NCI-H1930 (cell line): ENCODE measurements at places on chromosomes 3 and 15.

DNA sequence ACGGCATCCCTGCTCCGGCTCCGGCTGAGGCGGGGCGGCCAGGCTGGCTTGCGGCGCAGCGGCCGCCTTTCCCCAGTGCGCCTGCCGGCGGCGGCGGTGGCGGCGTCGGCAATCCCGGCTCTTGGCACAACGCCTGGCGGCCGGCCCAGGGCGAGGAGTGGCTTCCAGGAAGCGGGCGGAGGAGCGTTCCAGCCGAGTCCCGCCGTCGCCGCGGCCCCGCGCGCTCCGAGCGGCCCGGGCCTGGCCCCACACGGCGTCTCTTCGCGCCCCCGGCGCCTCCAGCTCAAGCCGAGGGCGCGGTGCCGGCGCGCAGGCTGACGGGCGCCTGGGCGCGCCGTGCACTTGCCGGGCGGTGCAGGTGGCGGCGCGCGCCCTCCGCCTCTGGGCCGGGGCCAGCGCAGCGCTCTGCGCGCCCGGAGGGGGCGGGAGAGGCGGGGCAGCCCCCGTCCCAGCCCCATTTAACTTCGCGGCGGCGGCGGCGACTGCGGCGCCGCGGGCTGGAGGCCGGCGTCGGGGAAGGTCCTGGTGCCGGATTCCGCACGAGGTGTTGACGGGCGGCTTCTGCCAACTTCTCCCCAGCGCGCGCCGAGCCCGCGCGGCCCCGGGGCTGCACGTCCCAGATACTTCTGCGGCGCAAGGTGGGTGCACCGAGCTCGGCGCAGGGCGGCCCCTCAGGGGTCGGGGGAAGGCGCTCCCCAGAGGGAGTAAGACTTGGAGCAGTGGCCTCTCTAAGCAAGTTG, at the start of gene ADAMTSL3:
ADAMTSL3 (plus strand) TSS at position 485 of the 740 bp plus-strand sequence. CDS start 1,639 bp downstream, outside the sequence.
- peak; percentile 7 for DNase-seq

- DNase-seq = peak; percentile 77
These were observed at the start of gene XXYLT1 for GRCh38 chr3:195270817-195271409. Gene XXYLT1, minus strand, starts transcription at chr3:195271159. Its CDS starts 101 bp downstream, at chr3:195271058.

GRCh38 chr3:183381673-183382072, 46.7 kb downstream of the MCF2L2 start:
- no peak for DNase-seq

GRCh38 chr3:14440531-14441239, 38.3 kb downstream of the SLC6A6 start:
- no peak for DNase-seq

- no peak for DNase-seq
These were observed 4.8 kb downstream of the GPR171 start for GRCh38 chr3:151197981-151198767.

GRCh38 chr15:73941871-73942635, 15.8 kb downstream of the LOXL1 start:
- DNase-seq = no peak

- no peak for DNase-seq
These were observed 123.0 kb downstream of the ASB7 start for GRCh38 chr15:100725121-100726069.

- DNase-seq = no peak
These were observed 20.0 kb downstream of the LIPC start for GRCh38 chr15:58451826-58452225.

DNA sequence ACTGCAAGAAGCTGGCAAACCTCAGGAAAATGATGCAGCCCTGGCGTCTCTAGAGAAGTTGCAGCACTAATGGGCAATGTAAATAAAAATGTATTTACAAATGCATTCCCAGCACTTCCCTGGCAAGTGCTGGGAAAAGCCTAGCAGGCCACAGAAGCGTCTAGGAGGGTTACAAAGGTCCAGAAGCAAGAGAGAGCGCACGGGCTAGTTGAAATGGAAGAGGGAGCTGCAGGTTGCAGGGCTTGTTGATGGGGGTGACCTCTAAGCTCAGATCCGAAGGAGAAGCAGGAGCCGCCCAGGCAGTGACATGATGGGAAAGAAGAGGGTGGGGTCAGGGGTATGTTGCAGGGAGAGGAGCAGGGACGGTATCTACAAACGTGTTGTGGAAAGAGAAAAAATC, 2.7 kb upstream of the KNL1 start:
- no peak for DNase-seq

DNA sequence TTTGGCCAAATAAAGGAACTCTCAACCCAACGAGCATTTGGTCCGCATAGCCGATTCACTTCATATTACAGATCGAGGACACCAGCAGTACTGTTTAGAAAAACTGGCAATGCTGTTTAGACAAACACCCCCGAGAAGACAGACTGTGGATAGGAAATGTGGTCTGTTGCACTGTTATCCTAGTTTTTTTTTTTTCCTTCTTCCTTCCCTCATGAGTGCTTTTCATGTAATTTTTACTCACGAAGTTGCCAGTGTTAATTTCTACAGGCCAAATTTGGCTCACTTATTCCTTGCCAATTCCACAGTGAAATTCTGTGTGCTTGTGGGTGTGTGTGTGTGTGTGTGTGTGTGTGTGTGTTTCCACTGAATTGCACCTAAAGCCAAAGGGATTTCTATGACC, 165.7 kb downstream of the FOXP1 start:
- DNase-seq = no peak

GRCh38 chr3:90092994-90093393, 985.6 kb downstream of the EPHA3 start:
- no peak for DNase-seq

- no peak for DNase-seq
These were observed 153.9 kb downstream of the CPNE4 start for GRCh38 chr3:131880948-131881347.
